ENCODE measurements at places on chromosomes 6 and 20. TPM values are rescaled to one million over a fixed set of nuclear protein-coding genes. Genes with fewer than 3 reads are reported as not detected.

Gene THBS2
- total RNA-seq, result 42.2 TPM

Gene TCF21
- total RNA-seq, result 0.05 TPM

Gene SEL1L2
- total RNA-seq, result not detected

Gene IL17F
- total RNA-seq, result not detected

Gene TRAPPC3L
- total RNA-seq, result not detected

Gene CHRNA4
- total RNA-seq, result 1.0 TPM

Gene BEND3
- 6.1 TPM for total RNA-seq

Data from motor neuron (in vitro differentiated cells).